Activated CD8-positive, alpha-beta T cell treated with anti-CD3 and anti-CD28 coated beads for 36 hours (primary cell): ENCODE measurements at places on chromosomes 3 and 15.

DNA sequence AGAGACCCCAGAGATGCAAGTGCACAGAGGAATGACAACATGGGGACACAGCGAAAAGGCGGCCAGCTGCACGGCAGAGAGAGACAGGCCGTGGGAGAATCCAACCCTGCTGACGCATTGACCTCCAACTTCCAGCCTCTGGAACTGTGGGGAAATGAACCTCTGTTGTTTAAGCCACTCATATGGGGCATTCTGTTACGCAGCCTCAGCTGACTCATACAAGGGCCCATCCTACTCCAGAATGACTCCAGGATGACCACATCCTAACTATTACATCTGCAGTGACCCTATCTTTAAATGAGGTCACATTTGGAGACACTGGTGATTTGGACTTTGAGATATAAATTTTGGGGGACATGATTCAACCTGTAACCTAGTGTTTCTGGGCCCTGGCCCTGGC lies 44.0 kb downstream of the KLF15 start:
- no peak for DNase-seq
- no peaks in the 10 kb centered on the region for H3K36me3 ChIP-seq
- H3K4me3 ChIP-seq: no peak overlapping the region
- H3K27me3 ChIP-seq: no peaks in the 10 kb centered on the region

- no peak overlapping the region for H3K27ac ChIP-seq
- H3K27me3 ChIP-seq: no peaks in the 10 kb centered on the region
- H3K4me1 ChIP-seq: peaks cover 2% of the 10 kb centered on the region
- H3K36me3 ChIP-seq: peaks cover 17% of the 10 kb centered on the region
Observed at GRCh38 chr15:25770031-25770430, 93.1 kb downstream of the ATP10A start.

GRCh38 chr3:178487752-178488151 lies 48.5 kb upstream of the KCNMB2 start:
- no peak overlapping the region for H3K27ac ChIP-seq
- H3K36me3 ChIP-seq: no peaks in the 10 kb centered on the region
- H3K4me3 ChIP-seq: no peak overlapping the region
- H3K27me3 ChIP-seq: peaks cover 3% of the 10 kb centered on the region
- DNase-seq: no peak

GRCh38 chr3:154886437-154886836 lies 193.7 kb upstream of the MME start:
- H3K36me3 ChIP-seq: no peaks in the 10 kb centered on the region
- no peak for DNase-seq
- H3K27ac ChIP-seq: no peak overlapping the region
- no peaks in the 10 kb centered on the region for H3K4me1 ChIP-seq
- no peak overlapping the region for H3K4me3 ChIP-seq

DNA sequence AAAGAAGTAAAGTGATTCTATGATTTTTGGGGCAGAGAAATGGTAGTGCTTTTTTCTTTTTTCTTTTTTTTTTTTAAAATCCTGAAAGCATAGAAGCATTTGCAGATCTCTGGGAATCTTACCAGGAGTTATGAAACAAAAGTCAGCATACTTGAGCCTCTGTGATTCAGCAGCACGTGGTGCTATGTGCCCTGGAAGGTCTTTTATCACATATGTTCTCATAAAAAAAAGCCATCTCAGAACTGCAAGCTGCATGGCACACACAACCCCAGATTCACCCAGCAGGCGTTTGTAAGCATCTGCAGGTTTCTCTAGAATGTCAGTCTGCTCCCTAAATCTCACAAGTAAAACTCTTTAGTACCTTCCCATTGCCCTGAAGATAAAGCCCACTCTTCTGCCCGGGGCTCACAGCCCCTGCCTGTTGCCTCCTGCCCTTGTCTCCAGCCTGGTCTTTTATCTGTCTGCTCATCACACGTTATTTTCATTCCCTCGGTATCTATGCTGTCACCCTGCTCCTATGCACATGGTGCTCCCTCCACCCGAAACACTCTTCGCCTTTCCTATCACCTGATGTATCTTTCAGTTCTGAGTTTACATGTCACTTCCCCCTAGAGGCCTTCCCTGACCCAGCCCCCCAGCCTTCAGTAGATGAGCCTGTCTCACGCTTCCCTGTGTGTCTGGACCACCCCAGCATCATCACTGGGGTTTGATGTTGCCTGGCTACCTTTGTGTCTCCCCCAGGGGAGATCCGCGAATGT lies 72.4 kb downstream of the CHDH start:
- H3K4me1 ChIP-seq: peaks cover 6% of the 10 kb centered on the region
- no peak overlapping the region for H3K4me3 ChIP-seq
- no peak for DNase-seq
- no peak overlapping the region for H3K27ac ChIP-seq
- H3K36me3 ChIP-seq: no peaks in the 10 kb centered on the region
- peaks cover 5% of the 10 kb centered on the region for H3K27me3 ChIP-seq

DNA sequence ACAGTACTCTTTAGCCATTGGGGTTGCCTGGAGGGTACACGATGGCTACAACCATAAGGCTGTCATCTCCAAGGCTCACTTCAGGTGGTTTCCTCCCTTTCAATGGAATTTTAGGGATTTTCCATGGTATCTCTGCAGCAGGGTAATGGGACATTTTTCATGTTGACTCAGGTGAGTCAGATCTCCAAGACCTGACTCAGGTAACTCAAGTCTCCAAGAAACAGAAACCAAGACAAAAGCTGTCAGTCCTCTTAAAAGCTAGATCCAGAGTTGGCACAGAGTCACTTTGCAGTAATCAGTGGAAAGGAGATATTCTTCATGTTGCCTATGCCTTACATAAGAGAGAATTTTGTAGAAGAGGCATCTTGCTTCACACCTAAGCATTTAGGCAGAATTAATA lies 375.8 kb upstream of the ARPP21 start:
- no peaks in the 10 kb centered on the region for H3K27me3 ChIP-seq
- H3K36me3 ChIP-seq: no peaks in the 10 kb centered on the region
- DNase-seq: no peak
- no peak overlapping the region for H3K4me3 ChIP-seq
- no peak overlapping the region for H3K27ac ChIP-seq

DNA sequence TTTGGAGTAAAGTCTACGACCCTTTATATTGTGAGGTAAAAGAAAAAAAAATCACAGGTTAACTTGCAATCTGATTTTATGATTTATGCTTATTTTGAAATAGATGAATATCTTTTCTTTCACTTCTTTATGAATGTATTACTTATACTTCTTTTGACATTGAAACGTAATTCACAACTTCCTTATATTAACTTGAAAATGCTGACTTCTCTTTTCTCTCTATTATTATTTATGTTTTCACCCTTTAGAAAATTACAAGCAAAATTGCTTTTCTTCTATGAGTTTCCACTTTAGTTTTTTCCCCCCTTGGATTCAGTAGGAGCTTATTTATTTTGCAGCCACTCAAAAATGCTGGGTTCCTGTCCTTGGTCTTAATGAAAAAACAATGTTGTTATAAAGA lies 25.4 kb downstream of the ACP3 start:
- peaks cover 1% of the 10 kb centered on the region for H3K27me3 ChIP-seq
- H3K36me3 ChIP-seq: no peaks in the 10 kb centered on the region
- H3K27ac ChIP-seq: no peak overlapping the region
- DNase-seq: no peak
- H3K4me1 ChIP-seq: peaks cover 4% of the 10 kb centered on the region
- H3K4me3 ChIP-seq: no peak overlapping the region

DNA sequence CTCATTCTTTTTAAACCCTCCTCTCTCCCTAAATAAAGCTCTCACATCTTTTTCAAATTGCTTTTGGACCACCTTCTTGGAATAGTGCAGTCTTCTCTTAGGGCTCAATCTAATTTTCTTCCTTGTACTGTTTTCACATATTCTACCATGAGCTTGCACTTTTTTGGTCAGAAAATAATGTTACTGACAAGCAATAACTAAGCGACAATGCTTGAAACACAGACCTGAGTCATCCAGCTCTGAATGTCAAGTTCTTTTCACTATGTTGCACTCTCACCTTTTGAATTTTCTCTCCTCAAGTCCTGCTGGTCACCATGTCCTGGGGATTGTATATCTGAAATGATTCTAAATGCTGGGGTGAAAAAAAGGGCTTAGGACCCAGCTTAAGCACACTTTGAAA lies 8.9 kb downstream of the TNFAIP8L3 start:
- no peaks in the 10 kb centered on the region for H3K4me1 ChIP-seq
- H3K4me3 ChIP-seq: no peak overlapping the region

DNA sequence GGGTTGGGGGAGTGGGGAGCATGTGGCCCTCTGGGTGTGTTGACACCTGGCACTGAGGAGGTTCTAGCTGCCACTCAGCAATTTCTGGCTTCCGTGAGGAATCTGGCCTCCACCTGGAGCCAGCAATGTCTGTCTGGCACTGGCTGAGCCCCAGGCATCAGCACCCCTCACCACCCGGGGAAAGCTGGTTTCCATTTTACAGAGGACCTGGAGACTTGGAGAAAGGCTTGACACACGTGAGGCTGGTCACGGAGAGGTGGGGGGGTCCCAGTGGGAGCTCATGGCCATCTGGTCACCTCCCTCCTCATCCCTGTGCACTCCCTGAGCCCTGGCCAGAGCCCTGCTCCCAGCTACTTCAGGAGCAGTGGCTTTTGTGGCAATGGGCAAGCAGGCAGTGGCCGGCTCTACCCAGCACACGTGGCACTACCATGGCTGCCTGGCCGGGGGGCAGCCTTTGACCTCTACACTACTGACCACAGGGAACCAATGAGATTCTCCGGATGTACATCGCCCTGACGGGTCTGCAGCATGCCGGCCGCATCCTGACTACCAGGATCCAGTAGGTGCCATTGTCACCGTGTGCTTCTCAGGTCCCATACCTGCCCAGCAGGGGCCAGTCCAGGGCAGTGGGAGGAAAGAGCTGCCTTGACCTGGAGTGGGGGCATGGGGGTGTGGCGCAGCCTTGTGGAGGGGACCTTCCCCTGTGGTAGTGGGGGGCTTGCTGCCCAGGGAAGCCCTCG lies 28.5 kb downstream of the ACAD9 start:
- H3K27ac ChIP-seq: no peak overlapping the region
- no peaks in the 10 kb centered on the region for H3K4me1 ChIP-seq
- peaks cover 32% of the 10 kb centered on the region for H3K36me3 ChIP-seq
- DNase-seq: no peak
- H3K4me3 ChIP-seq: no peak overlapping the region

DNA sequence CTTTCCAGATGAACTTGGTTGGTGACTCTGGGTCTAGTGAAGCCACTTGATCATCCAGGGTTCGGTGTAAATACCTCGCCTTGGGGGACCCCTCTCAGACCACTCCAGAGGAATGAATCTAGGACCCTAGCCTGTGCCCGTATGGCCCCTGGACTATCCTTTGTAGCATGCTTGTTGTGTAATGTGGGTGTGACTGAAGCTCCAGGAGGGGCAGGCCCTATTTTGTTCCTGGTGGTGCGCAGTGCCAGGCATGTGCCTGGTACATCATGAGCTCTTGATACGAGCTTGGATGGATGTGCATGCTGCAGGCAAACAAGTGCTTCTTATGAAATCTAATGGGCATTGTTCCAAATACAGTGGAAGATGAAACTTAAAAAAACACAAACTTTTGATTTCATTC lies 82.8 kb downstream of the EBLN2 start:
- H3K27ac ChIP-seq: no peak overlapping the region
- no peak for DNase-seq
- no peaks in the 10 kb centered on the region for H3K36me3 ChIP-seq
- peaks cover 7% of the 10 kb centered on the region for H3K27me3 ChIP-seq
- no peaks in the 10 kb centered on the region for H3K4me1 ChIP-seq

DNA sequence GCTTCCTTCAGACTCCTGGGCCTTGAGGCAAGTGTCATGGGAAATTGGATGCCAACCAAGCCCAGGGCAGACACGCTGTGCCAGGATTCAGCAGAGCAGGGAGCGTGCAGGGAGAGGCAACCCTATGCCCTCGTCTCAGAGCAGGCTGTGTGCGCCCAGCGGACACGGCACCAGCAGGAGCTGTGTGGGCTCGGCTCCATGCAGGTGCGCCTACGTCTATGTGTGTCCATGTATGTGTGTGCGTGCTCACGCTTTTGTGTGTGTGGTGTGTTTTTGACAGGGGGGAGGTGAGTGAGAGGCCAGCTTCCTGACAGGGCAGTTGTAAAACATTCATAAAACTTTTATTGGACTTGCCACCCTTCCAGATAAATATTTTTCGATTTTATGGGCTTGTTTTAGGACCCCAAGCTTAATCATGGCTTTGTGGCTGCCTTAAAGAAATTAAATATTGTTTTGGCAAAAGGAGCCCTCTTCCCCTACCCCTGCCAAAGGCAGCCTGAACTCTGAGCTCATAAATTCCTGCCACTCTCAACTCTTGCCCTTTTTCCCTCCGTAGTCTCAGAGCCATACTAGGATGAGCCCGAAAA lies 84.4 kb downstream of the DNAJB8 start:
- H3K27me3 ChIP-seq: no peaks in the 10 kb centered on the region
- no peak for DNase-seq
- H3K36me3 ChIP-seq: no peaks in the 10 kb centered on the region
- no peak overlapping the region for H3K4me3 ChIP-seq
- peaks cover 6% of the 10 kb centered on the region for H3K4me1 ChIP-seq

DNA sequence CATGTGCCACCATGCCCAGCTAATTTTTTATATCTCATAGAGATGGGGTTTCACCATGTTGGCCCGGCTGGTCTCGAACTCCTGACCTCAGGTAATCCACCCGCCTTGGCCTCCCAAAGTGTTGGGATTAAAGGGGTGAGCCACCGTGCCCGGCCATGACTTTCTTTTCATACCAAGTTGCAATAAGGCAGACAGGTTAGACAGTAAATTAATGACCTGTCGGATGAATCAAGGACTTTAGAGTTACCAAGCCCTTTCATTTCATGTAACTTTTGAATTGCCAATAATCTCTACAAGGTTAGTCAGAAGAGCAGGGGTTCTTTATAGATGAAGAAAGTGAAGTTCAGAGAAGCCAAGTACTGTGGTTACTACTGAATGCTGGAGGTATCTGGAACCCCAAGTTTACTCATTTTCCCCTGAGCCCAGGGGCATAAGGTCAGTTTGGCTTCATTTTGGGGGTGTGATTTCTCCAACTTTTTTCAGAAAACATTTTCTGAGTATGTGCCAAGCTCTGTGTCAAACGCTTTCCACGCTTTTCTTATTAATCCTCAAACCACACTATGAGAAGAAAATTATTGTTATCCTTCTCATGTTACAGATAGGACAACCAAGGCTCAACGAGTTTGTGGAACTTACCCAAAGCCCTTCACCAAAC lies 11.9 kb downstream of the PRICKLE2 start:
- no peak overlapping the region for H3K27ac ChIP-seq
- no peaks in the 10 kb centered on the region for H3K36me3 ChIP-seq
- no peak overlapping the region for H3K4me3 ChIP-seq

GRCh38 chr15:99062226-99062625 lies 42.7 kb upstream of the SYNM start:
- no peak overlapping the region for H3K27ac ChIP-seq
- DNase-seq: no peak
- peaks cover 29% of the 10 kb centered on the region for H3K27me3 ChIP-seq
- H3K4me1 ChIP-seq: peaks cover 8% of the 10 kb centered on the region
- no peaks in the 10 kb centered on the region for H3K36me3 ChIP-seq
- H3K4me3 ChIP-seq: no peak overlapping the region

DNA sequence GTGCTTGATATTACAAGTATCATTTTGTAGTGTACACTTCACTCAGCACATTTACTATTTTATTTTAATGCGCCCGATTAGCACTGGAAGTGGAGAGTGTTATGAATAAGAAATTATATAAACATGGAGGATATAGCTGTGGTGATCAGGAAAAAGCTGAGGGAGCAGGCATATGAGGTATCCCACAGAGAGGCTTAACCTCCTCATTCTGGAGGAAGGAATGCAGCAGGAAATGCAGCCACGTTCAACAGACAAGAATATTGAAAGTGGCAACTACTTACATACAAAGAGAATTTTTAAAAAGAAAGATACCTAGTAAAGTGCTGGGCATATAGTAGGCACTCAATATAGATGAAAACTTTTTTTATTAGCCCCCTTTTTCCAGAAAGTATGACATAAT lies 166.0 kb upstream of the SATB1 start:
- no peak for DNase-seq
- H3K27ac ChIP-seq: no peak overlapping the region
- no peaks in the 10 kb centered on the region for H3K4me1 ChIP-seq
- no peaks in the 10 kb centered on the region for H3K36me3 ChIP-seq
